LoVo (cell line): ENCODE measurements at places on chromosomes 7 and 10.

- DNase-seq = no peak
Measured at GRCh38 chr7:141339603-141340002, 211.6 kb upstream of the AGK start.

GRCh38 chr7:8051998-8052397 is 83.4 kb downstream of the GLCCI1 start:
- no peak for DNase-seq

DNA sequence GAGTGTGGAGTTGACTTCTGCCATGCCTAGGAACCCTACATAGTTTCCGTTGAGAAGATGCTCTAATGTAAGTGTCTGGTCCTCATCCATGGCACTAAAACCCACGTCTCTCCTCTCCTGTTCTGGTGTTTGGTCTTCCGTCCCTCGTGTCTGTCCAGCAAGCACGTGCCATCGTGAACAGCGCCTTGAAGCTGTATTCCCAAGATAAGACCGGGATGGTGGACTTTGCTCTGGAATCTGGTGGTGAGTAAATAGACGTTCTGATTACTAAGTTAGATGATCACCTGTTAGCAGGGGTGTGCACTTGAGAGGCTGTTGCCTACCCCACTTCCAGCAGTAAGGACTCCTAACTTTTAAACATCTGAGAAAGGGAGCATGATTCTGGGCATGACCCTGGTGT is 15.1 kb upstream of the GET4 start:
- DNase-seq = no peak

GRCh38 chr7:122300211-122300932 is 4.2 kb downstream of the FEZF1 start:
- no peak for DNase-seq

DNA sequence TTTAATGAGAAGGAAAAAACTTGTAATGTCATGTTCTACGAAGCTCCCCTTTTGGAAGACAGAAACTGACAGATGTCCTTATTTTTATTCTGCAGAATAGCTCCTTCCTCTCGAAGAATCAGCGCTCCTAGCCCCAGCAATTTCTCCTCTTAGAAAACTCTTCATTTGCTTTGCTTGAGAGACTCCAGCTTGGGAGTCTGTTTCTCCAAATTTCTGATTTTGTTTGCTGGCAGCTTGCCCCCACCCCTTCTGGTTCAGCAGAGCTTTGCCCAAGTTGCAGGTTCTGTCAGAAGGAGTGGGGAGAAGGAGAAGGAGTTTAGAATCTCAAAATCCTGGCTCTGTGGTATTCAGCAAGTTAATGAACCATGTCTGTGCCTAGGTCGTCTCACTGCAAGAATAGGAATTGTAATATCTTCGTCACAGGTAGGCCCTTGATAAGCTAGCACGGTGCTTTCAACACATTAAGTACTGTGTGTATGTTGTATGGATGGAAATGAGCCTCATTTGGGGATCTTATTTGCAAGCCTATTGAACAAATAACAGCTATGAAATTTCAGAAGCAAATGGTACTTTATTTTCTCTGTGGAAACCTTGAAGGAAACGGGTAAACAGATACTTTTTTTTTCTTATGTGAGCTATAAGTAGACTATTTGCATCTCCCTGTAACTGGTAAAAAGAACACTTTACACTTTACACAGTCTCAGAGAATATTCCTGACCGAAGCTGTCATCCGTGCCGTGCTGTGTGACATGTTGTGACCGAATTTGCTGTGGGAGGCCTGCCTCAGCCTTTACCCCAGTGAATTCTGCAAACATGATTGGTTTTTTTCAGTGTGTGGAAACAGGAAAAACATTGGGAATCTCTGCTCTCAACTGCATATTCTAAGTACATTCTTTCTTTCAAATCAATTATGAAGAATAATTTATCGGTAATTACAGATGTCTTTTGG is 290.9 kb downstream of the CAMK1D start:
- no peak for DNase-seq

- DNase-seq = no peak
Measured at GRCh38 chr7:120740348-120740747, 117.6 kb downstream of the TSPAN12 start.

- DNase-seq = no peak
Measured at GRCh38 chr10:92757711-92758104, 68.0 kb downstream of the HHEX start.

GRCh38 chr10:92789786-92790185 is 58.5 kb upstream of the EXOC6 start:
- no peak for DNase-seq

- no peak for DNase-seq
Measured at GRCh38 chr7:54343511-54343910, 198.7 kb upstream of the VSTM2A start.

- no peak for DNase-seq
Measured at GRCh38 chr7:36119005-36119706, 33.9 kb upstream of the EEPD1 start.

DNA sequence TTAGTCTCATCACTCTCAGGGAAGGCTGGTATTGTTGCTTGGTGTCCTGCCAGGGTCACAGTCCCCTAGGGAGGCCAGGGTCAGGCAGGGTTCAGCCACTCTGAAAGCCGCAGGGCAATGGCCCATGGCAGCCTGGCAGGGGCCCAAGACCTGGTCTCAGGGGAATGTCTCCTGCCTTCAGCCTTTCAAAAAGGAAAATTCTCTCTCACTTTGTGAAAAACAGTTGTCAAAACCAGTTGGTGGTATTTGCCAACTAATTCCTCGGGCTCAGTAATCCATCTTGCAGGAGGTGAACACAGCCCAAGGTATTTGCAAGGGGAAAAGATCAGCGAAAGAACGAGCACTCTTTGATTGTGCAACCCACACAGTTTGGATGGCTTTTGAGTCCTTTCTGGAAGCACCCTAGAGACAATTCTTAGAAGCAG is 101.5 kb downstream of the JCAD start:
- DNase-seq = no peak

DNA sequence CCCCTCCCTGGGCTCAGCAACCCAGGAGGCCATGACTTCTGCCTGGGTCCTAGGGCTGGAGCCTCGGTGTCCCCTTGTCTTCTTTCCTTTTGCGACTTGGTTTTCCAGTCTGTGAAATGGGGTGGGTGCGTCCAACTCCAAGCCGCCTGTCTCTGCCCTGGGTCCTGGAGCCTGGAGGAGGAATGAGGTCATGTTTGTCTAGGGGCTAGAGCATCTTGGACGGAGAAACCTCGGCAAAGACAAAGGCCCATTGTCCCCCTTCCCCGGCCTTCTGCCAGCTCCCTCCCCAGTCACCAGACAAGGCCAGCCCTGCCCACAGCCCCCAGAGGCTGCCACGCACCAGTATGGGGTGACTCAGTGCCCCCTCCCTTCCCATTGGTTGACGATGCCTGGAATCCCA is 39.8 kb upstream of the ELN start:
- no peak for DNase-seq

- DNase-seq = peak; percentile 27
Measured at GRCh38 chr10:30185916-30186315, 126.5 kb upstream of the JCAD start.

DNA sequence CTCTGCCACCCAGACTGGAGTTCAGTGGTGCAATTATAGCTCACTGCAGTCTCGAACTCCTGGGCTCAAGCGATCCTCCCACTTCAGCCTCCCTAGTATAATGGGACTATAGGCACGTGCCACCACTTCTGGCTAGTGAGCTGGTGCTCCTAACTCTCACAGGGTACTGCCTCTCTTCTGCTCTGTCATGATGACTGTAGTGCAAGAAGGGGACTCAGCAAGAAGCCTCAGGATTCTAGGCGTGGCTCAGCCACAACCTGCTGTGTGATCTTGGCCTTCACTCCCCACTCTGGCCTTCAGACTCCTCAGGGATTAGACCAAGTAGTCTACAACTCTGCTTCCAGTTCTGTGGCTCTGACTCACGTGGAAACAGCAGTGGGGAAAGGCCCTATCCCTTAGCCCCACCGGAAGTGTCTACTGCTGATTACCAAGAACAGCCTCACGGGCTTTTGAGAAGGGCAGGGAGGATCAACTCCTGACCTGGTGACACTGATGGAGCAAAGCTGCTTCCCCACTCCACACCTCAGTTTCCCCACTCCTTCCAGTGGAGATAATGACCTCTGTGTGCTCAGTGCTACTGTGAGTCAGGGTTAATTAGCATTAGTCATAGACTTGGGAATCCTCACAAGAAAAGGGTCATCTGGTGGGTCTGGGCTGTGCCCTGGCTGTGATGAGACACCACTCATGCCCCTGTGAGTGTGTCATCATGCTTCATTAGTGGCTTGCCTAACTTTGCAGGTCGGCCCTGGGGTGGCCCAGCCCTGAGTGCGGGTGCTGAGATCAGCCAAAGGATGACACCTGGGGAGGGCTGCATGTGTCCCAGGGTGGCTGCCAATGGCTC is 41.1 kb downstream of the ZC3HC1 start:
- peak; percentile 95 for DNase-seq

DNA sequence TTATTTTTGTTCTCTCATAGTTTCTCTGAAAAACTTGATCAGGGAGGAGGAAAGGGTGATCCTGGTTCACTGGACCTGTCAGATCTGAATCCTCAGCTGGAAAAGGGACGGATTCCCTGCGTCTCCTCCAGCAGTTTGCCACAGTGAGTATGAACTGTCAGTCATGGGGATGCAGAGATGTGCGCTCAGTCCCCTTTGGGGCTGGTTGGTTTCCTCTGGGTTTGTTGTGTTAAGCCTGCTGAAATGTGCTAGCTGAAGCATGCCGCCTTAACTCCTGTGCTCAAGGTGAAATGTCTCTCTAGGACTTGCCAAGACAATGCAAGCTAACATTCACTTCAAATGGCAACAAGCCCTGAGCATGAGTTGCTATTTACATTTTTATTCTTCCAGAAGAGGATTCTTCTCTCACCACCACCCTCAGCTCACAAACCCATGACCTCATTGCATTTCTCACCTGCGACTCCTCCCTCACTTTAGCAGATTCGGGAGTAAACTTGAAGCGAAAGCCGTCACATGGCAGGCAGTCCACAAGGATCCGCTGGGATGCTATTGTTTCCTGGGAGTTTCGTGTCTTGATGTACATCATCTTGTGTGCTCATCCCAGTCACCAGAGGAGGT is 192.9 kb upstream of the FZD8 start:
- DNase-seq = no peak

DNA sequence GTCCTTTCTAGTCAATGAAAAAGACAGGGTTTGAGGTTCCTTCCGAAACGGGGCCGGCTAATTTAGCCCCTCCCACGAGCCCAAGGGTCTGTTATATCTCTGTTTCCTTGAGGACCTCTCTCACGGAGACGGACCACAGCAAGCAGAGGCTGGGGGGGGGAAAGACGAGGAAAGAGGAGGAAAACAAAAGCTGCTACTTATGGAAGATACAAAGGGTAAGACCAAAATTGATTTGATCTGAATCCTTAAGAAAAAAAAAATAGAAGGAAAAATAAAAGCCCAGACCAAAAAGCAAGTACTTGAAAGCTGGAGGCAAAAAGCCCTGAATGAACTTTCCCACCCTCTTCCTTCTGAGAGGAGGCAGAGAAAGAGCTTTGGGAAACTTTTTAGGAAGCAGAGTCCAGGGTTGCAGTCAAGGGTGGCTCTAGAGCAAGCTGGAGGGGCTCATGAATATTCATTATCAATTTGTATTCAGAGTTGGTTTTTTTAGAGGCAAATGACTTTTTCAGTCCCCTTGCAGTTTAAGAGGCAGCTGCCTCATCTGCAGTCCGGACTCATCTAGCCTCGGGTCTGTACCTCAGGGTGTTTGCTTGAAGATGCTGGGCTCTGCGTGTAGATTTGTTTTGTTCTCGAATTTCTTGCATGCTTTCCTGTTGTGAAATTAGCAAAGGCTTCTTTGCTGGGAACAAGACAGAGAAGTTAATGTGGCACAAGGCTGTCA is at the start of gene ENTPD1:
Gene ENTPD1 (plus strand): TSS at position 123 of the 721 bp plus-strand sequence. CDS start 77 bp downstream, at position 200.
- no peak for DNase-seq

DNA sequence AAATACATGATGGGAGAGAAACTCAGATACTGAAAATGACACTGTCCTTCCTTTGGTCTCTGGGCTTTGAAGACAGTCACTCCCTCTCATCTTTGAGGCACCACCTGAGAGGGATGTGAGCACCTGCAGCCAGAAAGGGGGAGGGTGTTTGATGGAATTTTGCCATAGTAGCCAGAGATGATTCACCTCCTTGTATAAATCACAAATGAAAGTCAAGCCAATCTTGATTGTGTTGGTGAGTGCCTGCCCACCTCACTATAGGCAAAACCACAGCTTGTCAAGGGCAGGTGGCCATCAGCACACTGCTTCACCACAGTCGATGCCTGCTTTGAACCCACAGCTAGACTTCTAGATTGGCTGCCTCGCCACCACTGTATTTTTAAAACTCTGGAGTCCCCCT is 48.2 kb downstream of the PON1 start:
- DNase-seq = peak; percentile 14

DNA sequence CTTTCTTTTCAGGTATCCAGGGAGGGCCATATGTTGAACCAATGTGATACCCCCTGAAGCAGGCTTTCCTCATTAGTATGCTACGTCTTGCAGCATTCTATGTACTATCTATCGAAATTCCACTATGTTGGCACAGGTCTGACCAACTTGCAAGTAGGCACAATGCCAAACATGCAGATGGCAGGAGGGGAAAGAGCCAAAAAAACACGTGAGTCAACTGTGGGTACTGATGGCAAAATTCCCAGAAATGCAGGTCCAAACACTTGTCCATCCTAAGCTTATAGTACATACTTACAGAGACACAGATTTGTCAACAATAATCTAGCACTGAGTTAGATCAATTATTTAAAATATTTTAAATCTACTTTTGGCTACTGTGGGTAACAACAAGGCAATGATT is 394.9 kb downstream of the DGKB start:
- DNase-seq = peak; percentile 25

DNA sequence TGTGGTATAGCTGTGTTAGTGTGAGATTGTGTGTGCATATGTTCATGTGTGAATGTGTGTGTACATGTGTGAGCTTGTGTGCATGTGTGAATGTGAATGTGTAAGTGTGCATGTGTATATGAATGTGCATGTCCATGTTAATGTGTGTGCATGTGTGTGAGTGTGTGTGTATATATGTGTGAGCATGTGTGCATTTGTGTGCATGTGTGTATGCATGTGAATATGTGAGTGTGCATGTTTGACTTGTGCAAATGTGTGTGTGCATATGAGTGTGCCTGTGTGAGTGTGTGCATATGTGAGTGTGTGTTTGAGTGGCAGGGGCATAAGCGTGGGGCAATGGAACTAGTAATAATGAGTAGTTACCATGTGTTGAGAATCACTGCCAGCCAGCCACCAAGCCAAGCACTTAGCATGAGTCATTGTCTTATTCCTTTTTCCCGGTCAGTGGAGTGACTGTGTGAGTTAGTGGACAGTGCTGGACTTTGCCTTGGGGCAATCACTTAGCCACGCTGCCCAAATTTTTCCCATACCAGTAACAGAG is 46.3 kb upstream of the SHH start:
- DNase-seq = peak; percentile 27

DNA sequence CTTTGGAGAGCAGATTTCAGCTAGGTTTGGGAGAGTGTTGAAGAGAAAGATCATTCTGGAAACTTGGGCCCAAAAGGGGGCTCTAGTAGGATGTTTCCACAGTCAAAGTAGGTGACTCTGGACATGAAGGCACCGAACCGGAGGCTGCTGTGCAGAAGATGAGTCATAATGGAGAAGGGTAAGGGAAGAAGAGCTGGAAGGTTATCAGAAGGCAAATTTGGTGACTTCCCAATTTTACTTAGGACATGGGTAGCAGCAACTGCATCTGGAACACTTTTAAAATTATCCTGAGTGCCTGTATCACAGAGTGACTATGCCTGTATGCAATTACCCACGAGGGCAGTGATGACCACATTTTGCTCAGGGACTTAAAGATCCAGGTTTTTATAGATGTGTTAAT is 38.8 kb downstream of the PIK3AP1 start:
- no peak for DNase-seq
